GM04504 (cell line): ENCODE measurements at places on chromosomes 5 and 9.

DNA sequence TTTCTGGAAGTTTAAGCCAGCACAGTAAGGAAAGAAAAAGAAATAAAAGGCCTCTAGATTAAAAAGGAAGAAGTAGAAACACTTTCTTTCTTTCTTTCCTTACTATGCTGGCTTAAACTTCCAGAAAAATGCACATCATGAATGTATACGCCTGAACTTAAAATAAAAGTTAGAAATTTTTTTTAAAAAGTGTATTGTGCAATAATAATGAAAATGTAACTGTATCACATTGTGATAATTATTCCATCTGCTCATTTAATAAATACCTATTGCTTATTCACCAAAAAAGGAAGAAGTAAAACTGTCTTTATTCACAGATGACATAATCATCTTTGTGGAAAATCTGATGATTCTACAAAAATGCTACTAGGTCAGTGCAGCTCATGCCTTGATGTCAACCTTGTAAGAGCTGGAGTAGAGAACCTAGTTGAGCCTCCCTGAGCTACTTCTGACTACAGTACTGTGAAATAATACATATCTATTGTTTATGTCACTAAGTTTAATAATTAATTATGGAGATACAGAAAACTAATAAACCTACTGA, 49.4 kb downstream of the MCTP1 start:
- no peak for DNase-seq

- peak; percentile 17 for DNase-seq
Measured at GRCh38 chr5:58357121-58357520, 102.8 kb downstream of the PLK2 start.

- no peak for DNase-seq
Measured at GRCh38 chr5:3606121-3606831, 10.6 kb downstream of the IRX1 start.

- DNase-seq: peak; percentile 6
Measured at GRCh38 chr5:127834094-127834531, 130.9 kb downstream of the CCDC192 start.

GRCh38 chr9:72476617-72477437, 44.6 kb upstream of the TMC1 start:
- DNase-seq: peak; percentile 28

DNA sequence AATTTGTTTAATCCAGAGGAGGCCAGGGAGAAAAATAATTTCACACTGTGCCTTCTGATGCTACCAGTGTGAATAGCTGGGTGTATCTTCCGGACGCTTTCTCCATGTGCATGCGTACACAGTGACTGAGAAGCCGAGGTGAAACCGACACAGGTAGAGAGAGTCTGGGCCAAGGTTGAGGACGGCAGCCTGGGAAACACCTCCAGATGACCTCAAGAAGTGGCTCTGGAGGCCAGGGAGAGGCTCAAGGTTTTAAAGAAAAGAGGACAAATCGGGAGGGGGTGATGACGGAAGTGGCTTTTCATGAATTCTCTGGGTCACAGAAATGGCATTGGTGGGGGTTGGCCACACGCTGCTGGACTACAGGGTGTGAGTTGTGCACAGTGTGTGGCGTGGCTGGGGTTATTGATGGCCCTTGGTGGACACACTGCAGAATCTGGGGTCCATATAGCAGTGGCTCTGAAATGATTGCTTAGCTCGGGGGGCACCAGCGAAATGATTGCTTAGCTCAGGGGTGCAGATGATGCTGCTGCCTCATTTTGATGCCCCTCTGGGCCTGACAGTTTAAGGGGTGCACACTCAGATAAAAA, 34.1 kb upstream of the LRRC14B start:
- DNase-seq: no peak

DNA sequence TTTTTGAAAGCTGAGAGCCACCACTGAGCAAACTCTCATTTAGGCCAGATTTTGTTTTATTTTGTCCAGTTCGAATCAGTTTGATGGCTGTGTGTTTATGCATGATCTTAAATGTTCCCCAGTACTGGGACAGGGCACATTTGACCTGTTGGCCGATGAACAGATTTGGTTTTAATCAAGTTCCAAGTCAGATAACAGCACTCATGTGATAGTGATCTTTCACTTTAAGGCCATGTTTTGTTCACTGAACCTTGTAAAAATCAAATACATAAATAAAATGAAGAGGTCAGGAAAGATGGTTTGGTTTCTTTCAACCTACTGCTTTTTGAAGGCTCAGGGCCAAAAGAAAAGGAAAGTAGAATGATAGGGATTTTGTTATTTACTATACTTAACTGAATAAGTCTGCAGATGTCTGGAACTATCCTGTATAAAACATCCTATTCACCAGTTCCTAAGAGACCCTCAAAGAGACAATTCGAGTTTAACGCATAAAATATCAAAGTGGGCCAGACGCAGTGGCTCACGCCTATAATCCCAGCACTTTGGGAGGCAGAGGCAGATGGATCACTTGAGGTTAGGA, 77.2 kb downstream of the PGM5 start:
- no peak for DNase-seq

GRCh38 chr5:73120222-73121118, at the start of gene TMEM171:
Gene TMEM171 (plus strand): TSS chr5:73120575. CDS start chr5:73123374, 2,799 bp downstream.
- DNase-seq: no peak

DNA sequence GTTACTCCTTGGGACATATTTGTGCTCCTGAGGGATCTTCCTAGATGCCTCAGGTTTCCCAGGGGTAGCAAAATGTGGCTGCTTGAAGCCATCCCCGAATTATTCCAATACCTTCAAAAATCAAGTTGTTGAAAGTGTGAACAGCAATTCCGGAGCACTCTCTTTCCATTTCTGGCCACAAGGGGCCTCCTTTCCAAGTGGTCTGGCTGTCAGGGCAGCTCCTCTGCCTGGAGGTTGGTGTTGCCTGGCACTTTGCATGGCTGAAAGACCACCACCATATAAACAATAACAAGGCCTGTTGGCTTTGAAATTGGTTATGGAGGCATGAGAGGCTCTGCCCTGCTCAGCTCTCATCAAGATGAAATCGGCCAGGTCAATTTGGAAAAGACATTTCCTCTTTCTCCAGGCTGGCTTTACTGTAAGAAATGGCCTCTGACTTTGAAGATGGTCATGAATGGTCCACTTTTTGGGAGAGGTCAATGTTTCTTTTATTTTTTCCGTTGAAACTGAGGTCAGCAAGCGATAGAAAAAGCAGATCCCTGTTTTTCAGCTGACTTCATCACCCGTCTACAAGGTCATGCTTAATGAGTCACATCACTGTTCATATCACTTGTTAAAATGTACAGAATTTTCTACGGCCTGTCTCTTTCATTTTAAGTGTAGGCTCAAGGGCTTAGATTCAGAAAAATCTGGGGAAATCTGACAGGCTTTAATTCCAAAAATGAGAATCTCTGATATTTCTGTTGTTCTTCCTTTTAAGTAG, 481.1 kb upstream of the ZNF608 start:
- DNase-seq: no peak

DNA sequence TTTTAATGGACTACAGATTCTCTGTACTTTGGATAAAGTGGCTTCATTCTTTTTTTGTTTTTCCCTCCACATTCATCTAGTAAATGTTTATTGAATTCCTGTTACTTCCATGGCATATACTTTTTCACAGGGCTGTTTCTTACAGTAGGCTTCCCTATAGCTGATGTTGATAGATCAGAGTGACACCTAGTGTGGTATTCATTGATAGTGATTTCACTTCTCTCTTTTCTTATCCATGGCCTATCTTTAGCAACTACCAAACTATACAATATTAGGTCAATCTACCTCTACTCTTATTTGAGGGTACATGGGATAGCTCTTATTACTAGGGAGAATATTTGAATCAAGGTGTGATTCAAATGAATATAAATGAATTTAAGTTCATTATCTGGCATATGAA, 35.8 kb downstream of the FSD1L start:
- no peak for DNase-seq

- DNase-seq: no peak
Measured at GRCh38 chr5:151678713-151679112, 8.0 kb downstream of the SPARC start.

GRCh38 chr5:126707080-126707479, 69.9 kb upstream of the LMNB1 start:
- DNase-seq: peak; percentile 5
